Activated CD4-positive, alpha-beta T cell treated with anti-CD3 and anti-CD28 coated beads, Interleukin-2, amount 50 U/mL, for 1 hour (primary cell): ENCODE measurements at places on chromosomes 4 and X.

- DNase-seq = no peak
These were observed 47.9 kb upstream of the RPA4 start for GRCh38 chrX:96835660-96836289.

GRCh38 chr4:125891597-125892258 is 577.0 kb downstream of the FAT4 start:
- DNase-seq = no peak

GRCh38 chr4:102355748-102356147 is 10.5 kb upstream of the SLC39A8 start:
- DNase-seq = no peak

DNA sequence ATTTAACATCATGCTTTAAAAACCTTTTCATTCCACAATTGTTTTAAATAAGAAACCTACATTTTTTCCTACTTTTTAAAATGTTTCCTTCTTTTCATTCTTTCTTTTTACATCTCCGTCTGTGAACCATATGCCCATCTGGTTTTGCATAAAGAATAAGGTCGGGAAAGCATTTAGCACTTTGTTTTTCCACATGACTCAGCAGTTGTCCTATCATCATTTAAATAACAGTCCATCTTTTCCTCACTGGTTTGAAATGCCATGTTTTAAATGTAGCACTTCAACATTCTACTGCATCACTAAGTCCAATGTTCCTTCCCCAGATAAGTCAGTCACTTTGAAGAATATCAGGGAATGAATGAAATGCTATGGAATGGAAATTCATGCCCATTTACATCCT is 128.4 kb downstream of the SH3RF1 start:
- DNase-seq = no peak

DNA sequence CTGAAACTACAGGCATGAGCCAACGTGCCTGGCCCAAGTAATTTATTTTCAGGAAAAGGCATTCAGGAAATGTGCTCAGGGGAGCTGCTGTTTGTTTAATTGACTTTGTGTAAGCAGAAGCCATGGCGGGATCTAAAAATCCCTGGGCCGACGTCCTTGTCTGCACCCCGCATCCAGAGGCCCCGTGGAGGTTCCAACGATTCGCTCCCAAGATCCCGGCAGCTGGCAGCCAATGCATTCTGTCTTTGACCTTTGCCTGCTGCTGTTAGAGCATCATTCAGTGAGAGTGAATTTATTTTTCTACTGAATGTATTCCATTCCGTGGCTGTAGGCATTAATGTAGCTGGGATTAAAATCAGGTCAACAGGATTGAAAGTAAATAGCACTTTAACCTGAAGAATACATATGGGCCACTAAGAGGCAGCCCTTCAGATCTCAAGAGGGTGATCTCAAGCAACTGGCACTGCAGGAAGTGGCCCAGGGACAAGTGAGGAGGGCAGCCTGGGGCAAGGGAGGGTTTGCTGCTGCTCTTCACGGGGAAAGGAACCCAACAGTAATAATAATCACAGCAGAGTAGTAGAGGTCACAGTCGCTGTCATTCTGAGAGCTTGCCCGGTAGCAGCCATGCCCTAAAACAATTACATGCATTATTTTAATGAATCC is 75.2 kb downstream of the PSAPL1 start:
- DNase-seq = no peak

GRCh38 chr4:101685126-101685525 is 105.4 kb upstream of the BANK1 start:
- DNase-seq = no peak

GRCh38 chrX:136421338-136421737 is 66.4 kb upstream of the BRS3 start:
- no peak for DNase-seq

GRCh38 chr4:184167576-184167975 is 50.1 kb downstream of the ENPP6 start:
- no peak for DNase-seq

DNA sequence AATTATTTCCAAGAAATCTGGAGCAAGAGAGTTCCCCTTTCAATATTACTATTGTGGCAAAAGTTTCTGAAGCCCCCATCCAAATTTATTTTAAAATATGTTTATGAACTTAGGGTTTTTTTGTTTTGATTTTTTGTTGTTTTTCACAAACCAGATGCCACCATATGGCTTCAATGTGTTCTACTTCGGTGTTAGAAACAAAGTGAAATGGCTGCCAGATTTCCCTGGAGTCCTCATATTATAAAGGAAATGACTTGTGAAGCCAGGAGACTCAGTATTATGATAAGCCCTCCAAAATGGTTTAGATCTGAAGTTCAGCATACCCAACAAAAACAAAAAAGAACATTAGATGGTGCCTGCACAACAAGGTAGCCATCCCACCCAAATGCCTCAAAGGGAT is 154.2 kb upstream of the SPANXC start:
- DNase-seq = no peak

DNA sequence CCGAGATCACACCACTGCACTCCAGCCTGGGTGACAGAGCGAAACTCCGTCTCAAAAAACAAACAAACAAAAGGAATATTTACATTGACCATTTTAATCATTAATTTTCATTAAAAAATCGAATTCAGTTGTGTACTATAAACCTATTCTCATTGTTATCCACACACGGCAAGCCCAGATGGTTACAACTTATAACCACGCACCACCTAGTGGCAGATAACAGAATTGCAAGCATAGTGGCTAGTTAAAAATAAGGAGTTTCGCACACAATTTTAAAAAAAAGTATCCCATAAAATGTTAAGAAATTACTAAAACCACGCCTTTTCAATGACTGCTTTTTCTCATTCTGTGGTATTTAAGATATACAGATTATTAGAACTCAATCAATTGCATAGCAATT is 25.4 kb downstream of the MBNL3 start:
- DNase-seq = no peak

DNA sequence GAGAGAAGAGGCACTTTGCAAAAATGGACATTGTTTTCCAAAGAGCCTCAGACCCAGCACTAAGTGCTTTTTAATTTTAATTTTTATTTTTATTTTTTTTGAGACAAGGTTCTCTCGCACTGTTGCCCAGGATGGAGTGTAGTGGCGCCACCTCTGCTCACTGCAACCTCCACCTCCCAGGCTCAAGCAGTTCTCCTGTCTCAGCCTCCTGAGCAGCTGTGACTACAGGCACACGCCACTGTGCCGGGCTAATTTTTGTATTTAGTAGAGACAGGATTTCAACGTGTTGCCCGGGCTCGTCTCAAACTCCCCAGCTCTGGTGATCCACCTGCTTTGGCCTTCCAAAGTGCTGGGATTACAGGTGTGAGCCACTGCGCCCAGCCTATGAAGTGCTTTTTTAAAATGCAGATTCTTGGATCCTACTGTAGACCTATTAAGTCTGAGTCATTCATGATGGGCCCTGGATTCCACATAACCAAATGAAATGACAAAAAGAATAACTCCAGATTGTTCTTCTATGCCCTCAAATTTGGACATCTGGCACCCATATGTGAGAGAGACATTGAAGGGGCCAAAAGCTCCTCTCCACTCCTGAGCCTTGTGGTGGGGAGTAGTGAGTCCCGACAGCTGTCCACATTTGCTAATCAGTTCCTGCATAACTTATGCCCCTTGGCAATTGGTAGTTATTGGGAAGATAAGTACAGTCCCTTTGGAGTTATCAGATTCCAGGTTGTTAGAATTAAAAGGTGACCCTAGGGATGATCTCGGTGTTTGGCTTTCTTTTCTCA is 3.6 kb downstream of the NOCT start:
- DNase-seq = no peak

GRCh38 chr4:8208565-8208964 is 9.5 kb downstream of the SH3TC1 start:
- no peak for DNase-seq

DNA sequence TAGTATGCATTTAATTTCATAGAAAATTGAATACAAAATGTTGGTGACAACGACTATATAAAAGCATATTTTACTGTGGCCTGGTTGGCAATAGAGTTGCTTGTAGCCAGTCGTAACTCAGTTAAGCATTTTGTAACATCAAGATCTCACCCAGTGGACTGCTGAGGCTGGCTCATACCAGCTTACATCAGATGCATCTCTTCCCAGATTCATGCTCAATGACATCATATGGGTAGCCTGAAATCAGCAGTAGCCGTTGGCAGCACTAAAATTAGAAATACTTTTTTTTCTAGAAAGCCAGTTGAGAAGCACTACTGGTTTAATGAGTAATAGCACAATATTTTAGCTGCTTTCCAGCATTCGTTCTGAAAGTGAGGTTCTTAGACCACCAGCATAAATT is 341.2 kb downstream of the TECRL start:
- DNase-seq = no peak

- no peak for DNase-seq
These were observed 8.3 kb upstream of the XK start for GRCh38 chrX:37677243-37677642.

GRCh38 chrX:2320580-2321327 is 180.0 kb downstream of the DHRSX start:
- DNase-seq = no peak

DNA sequence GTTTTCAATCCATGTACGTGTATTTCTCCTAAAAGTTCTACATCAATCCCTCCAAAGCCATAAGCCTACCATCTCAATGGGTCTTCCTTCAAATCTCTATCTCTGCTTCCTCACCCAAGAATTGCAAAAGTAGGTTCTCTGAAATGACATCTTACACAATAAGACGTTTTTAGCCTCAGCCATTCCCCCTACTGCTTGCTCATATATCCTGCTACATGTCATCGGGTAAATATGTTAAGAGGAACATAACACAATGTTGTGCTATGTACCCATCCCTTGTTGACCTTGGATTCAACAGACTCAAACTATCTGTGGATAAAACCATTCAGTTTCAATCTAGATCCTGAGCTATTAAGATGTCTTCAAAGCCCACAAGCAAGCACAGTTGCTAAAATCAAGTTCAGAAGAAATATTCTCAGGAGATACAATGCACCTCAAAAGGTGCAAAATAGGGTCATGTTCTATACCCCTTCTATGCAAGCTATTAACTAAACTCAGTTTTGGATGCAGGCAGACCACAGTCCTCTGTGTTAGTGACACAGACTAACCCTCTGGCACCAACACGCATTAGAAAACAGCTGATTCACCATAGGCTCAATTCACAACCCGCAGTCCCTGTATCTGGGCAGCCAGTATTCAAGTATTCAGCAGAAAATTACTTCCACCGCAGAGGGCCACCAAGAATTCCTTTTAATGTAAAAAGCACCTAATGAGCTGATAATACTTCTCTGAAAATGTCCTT is 56.8 kb downstream of the CD99L2 start:
- no peak for DNase-seq

- DNase-seq = no peak
These were observed 153.6 kb upstream of the INTU start for GRCh38 chr4:127479031-127479622.

- no peak for DNase-seq
These were observed 111.1 kb downstream of the SH3RF1 start for GRCh38 chr4:169159624-169160171.
